ENCODE measurements at places on chromosomes 5 and 9. TPM values are rescaled to one million over a fixed set of nuclear protein-coding genes. Genes with fewer than 3 reads are reported as not detected.
A peak's percentile ranks its signal among the peaks of the same experiment; 100 is the strongest.

GRCh38 chr9:32823551-32823950 is 40.2 kb downstream of the TMEM215 start:
- no peak overlapping the region for H3K4me3 ChIP-seq
- no peaks in the 10 kb centered on the region for H3K36me3 ChIP-seq
- no peak overlapping the region for H3K27ac ChIP-seq
- H3K27me3 ChIP-seq, result no peaks in the 10 kb centered on the region

DNA sequence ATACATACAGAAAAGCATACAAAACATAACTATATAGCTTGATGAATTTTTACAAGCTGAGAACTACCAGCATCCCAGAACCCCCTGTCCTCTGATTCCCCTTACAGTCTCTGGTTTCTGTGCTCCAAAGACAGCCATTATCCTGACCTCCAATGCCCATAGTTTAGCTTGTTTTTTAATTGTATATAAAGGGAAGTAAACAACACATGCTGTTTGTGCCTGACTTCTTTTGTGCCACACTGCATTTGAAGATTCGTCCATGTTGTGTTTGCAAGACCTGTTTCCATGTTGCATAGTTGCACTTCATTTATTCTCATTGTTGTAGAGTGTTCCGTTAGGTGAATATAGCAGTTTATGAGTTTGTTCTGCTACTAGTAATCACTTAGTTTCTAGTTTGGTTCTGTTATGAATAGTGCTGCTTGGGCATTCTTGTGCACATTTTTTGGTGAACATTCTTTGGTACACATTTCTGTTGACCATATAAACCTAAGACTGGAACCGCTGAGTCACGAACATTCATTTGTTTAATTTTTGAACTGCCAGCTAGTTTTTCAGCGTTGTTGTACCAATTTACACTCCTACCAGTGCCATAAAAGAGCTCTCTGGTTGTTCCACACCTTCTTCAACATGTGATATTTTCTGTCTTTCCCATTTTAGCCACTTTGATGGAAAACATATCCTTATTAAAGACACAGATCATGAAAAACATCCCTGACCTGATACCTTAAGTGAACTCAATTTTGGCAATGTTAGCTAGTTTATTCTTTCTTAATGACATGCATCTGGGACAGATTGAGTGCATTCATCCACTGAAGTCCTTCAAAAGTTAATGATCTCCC is 78.1 kb upstream of the ANXA1 start:
- H3K27ac ChIP-seq, result peak overlapping the region; percentile 94
- no peaks in the 10 kb centered on the region for H3K36me3 ChIP-seq
- peak; percentile 79 for DNase-seq
- no peaks in the 10 kb centered on the region for H3K27me3 ChIP-seq
- H3K4me3 ChIP-seq, result no peak overlapping the region

DNA sequence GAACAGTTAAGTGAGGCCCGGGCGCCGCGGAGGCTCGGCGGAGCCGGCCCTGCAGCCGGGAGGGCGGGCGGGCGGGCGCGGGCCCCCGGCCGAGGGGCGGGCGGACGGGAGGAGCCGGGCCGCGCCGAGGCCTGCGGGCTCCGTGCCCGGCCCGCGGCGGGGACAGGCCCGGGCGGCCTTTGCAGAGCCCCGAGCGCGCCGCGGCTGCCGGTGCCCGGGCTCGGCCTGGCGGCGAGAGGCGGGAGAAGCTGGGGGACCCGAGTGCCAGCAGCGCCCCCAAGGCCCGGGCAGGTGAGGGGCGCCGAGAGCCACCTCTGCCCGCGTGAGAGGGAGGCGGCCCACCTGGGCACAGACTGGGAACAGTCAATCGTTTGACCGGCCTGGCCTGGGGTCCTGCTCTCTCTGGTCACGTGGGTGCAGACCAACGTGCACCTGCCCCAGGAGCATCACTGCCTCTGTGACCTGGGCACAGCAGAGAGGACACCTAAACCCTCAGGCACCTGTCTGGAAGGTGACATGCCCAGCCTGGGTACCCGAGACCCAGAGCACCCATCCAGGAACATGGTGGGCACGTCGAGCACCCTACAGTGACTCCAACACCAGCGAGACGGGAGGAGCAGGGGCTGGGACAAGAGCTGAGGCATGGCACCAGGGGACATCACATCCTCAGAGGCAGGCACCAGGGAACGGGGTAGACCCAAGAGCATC is 531 bp downstream of the MVB12B start:
- H3K27ac ChIP-seq, result no peak overlapping the region
- peak overlapping the region; percentile 52 for H3K4me3 ChIP-seq
- H3K4me1 ChIP-seq, result peaks cover 32% of the 10 kb centered on the region
- H3K36me3 ChIP-seq, result no peaks in the 10 kb centered on the region
- DNase-seq, result peak; percentile 33

DNA sequence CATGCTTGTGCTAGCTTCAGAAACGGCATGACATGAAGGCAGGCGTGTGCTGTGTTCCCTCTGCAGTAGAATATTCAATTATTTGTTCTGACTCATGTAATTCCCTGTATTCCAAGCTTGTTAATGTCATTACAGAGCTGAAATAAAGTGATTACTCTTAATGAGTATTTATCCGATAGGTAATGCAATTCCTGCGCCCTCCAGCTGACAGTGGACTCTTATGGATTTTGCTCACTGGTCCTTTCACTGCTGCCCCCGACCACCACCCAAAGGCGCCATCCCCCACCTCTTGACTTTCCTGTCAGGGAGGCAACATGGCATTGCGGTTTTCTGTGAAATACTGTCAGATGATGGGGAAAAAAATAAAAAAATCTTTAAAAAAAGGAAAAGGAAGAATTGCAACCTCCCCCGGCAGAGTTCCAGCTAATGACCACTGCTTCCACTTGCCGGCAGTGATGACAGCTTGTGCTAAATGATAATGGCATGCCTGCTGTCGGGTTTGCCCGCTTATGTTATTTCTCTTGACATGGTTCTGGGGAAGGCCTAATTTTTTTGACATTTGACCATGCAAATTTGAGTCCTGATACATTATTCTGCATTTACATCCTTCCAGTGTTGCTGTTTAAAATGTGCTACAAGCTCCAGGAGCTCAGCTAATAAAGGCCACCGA is 335.3 kb upstream of the ADAMTS16 start:
- H3K27me3 ChIP-seq, result no peaks in the 10 kb centered on the region
- H3K36me3 ChIP-seq, result no peaks in the 10 kb centered on the region
- no peak overlapping the region for H3K27ac ChIP-seq
- H3K4me1 ChIP-seq, result no peaks in the 10 kb centered on the region
- H3K4me3 ChIP-seq, result no peak overlapping the region

DNA sequence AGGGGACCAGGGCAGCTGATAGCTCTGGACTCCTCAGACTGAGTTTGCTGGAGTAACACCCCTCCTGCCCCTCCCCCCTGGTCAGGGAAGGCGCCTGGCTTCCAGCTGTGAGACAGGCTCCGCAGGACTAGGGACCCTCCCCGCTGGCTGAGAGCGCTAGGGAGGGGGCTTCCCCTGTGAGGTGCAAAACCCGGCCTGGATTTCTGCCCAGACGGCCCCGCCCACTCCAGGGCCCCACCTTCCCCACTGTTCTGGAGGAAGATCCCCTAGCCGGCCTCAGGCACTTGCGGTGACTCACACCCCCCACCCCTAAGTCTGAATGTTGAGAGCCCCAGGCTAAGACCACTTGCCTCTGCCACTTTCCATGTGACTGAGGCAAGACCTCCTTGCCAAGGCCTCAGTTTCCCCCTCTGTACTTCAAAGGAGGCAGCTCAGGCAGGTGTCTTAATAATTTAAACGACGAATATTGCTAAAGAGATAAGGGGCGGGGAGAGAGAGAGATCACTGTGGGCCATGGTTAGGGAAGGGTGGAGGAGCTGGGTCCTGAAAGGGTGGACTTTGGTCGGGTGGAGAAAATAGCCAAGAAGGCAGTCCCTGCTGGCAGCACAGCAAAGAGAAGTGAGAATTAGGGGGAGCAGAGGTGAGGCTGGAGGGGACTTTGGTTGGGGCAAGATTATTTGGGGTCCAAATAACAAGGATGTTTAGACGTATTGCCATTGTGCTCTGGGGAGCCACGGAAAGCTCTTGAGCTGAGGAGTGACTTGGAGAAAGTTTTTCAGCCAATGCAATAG is 1.0 kb upstream of the DAB2IP start:
- H3K27me3 ChIP-seq, result peaks cover 49% of the 10 kb centered on the region
- H3K36me3 ChIP-seq, result no peaks in the 10 kb centered on the region
- H3K4me3 ChIP-seq, result no peak overlapping the region
- H3K4me1 ChIP-seq, result peaks cover 13% of the 10 kb centered on the region
- DNase-seq, result peak; percentile 2
- H3K27ac ChIP-seq, result no peak overlapping the region

GRCh38 chr9:76552751-76553455 is 93.9 kb downstream of the GCNT1 start:
- no peak overlapping the region for H3K27ac ChIP-seq
- no peak overlapping the region for H3K4me3 ChIP-seq
- no peaks in the 10 kb centered on the region for H3K4me1 ChIP-seq
- no peaks in the 10 kb centered on the region for H3K36me3 ChIP-seq
- H3K27me3 ChIP-seq, result no peaks in the 10 kb centered on the region
- DNase-seq, result no peak

GRCh38 chr9:69605406-69605805 is 66.8 kb downstream of the APBA1 start:
- no peak overlapping the region for H3K27ac ChIP-seq
- H3K36me3 ChIP-seq, result no peaks in the 10 kb centered on the region

DNA sequence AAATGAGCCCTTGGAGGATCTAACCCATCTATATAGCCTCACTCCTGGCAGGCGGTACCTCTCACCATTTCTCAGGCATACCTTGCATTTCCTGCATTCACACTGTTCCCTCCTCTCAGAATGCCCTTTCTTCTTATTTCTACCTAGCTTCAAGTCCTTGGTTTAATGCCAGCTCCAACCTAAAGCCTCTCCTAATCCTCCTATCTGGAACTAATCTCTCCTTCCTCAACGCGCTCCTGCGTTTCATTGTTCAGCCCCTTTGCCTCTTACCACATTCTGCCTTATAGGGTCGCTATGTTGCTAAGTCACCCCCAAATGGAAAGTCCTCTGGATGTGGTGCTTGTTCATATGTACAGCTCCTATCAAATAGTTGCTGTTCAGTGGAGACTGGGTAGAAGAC is 288.5 kb upstream of the TUT7 start:
- H3K27me3 ChIP-seq, result no peaks in the 10 kb centered on the region
- no peak for DNase-seq
- H3K27ac ChIP-seq, result no peak overlapping the region
- H3K4me1 ChIP-seq, result no peaks in the 10 kb centered on the region
- no peaks in the 10 kb centered on the region for H3K36me3 ChIP-seq

GRCh38 chr9:37480759-37481158 is 5.0 kb upstream of the POLR1E start:
- H3K4me1 ChIP-seq, result peaks cover 4% of the 10 kb centered on the region
- H3K27me3 ChIP-seq, result no peaks in the 10 kb centered on the region
- H3K4me3 ChIP-seq, result no peak overlapping the region

- H3K27ac ChIP-seq, result no peak overlapping the region
- no peaks in the 10 kb centered on the region for H3K4me1 ChIP-seq
- no peaks in the 10 kb centered on the region for H3K27me3 ChIP-seq
- H3K36me3 ChIP-seq, result no peaks in the 10 kb centered on the region
- no peak overlapping the region for H3K4me3 ChIP-seq
These were observed 90.8 kb downstream of the CAAP1 start for GRCh38 chr9:26801772-26802171.

DNA sequence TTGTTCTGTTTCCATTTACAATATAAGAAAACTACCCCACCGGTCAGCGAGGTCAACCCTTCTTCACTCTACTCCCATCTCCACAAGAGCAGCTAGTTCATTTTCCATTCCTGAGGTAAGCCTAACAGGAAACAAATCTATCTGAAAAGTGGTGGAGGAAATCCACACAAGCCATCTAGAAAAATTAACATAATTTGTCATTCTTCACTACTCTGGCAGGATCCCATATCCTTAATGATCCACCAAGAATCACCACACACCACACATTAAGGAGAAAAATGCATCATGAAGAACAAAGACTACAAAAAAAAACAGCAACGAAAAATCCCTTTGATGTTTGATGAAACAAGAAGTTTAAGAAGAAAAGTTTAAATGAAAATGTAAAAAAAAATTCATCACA is 1771.0 kb downstream of the EFNA5 start:
- no peak overlapping the region for H3K4me3 ChIP-seq
- no peaks in the 10 kb centered on the region for H3K36me3 ChIP-seq
- H3K27me3 ChIP-seq, result no peaks in the 10 kb centered on the region

DNA sequence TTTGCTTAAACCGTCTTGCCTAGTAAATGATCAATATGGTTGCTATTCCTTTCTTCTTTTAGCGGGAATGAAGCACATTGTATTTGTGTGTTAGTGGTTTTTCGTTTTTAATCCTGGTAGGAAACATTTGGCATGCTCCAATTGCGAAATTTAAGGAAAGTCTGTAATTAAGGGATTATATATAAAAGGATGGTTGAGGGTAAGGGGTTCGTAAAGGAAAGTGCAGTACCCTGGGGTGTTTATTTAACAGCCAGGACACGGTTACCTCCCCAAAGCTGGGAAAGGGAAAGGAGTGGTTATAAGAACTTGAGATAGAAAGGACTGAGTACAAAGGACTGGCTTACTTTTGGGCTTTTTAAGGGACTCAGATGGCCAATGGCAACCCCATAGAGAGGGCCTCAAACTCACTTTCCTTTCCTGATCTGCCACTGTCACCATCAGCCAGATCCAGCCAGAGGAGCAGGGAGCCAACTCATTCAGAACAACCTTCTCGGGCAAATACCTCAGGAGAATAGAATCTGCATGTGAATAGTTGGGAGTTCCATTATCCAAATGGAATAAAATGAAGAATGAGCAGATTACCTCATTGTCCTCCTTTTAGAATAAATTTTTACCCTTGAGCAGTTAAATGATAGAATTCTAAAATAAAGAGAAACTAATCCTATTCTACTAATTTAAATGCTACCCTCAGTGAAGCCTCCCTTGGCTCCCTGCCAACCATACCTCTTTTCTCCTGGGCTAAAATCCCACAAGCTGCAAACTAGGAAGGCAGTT is 117.7 kb downstream of the SNCAIP start:
- no peak overlapping the region for H3K4me3 ChIP-seq
- H3K36me3 ChIP-seq, result no peaks in the 10 kb centered on the region
- H3K27me3 ChIP-seq, result no peaks in the 10 kb centered on the region
- H3K4me1 ChIP-seq, result no peaks in the 10 kb centered on the region

DNA sequence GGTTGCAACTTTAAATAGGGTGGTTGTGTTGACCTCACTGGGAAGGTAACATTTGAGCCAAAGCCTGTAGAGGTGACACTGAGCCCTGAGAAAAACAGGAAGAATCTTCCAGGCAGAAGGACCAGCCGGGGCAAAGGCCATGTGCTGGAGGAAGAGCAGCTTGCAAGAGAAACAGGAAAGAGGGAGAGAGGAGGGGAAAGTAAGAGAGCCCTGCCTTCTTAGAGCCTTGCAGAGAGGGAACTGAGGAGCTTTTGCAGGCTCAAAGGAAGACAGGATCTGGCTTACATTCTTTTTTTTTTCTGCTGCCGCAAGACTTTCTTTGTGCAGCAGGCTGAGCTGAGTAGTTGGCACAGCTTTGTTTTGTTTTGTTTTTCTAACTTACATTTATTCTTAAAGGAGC is 17.4 kb downstream of the C9orf153 start:
- DNase-seq, result no peak
- H3K4me3 ChIP-seq, result no peak overlapping the region
- H3K27me3 ChIP-seq, result no peaks in the 10 kb centered on the region
- no peaks in the 10 kb centered on the region for H3K4me1 ChIP-seq
- H3K27ac ChIP-seq, result no peak overlapping the region

Gene GNA14
- total RNA-seq, result 0.45 TPM

Gene GFI1B
- total RNA-seq, result 0.05 TPM

Gene LRRC70
- 0.71 TPM for total RNA-seq

Gene PCDHB5
- total RNA-seq, result 27.3 TPM

Gene OBP2B
- not detected for total RNA-seq

Data from SJSA1 (cell line).